ENCODE measurements at places on chromosomes 2 and 18. TPM values are rescaled to one million over a fixed set of nuclear protein-coding genes. Genes with fewer than 3 reads are reported as not detected.

SERPINB13 gene
- not detected for total RNA-seq

ABCA12 gene
- total RNA-seq = 0.02 TPM

PLEKHH2 gene
- total RNA-seq = 2.1 TPM

GRCh38 chr2:17506736-17507616, 11.3 kb downstream of the RAD51AP2 start:
- peak; percentile 44 for DNase-seq
- H3K27ac ChIP-seq = peak overlapping the region; percentile 64
- H3K4me1 ChIP-seq = no peaks in the 10 kb centered on the region
- H3K36me3 ChIP-seq = no peaks in the 10 kb centered on the region
- no peaks in the 10 kb centered on the region for H3K27me3 ChIP-seq

- H3K4me1 ChIP-seq = no peaks in the 10 kb centered on the region
- H3K4me3 ChIP-seq = no peak overlapping the region
- H3K36me3 ChIP-seq = no peaks in the 10 kb centered on the region
These were observed 304.5 kb downstream of the SLC8A1 start for GRCh38 chr2:40147360-40147759.

GRCh38 chr2:216415541-216415940, 3.3 kb downstream of the SMARCAL1 start:
- no peak overlapping the region for H3K4me3 ChIP-seq
- no peaks in the 10 kb centered on the region for H3K27me3 ChIP-seq
- H3K36me3 ChIP-seq = peaks cover 43% of the 10 kb centered on the region
- DNase-seq = no peak
- peak overlapping the region; percentile 84 for H3K27ac ChIP-seq

GRCh38 chr2:170972296-170973224, 43.5 kb downstream of the GORASP2 start:
- peaks cover 20% of the 10 kb centered on the region for H3K4me1 ChIP-seq
- H3K4me3 ChIP-seq = peak overlapping the region; percentile 56
- no peak for DNase-seq
- peak overlapping the region; percentile 46 for H3K27ac ChIP-seq

GRCh38 chr2:222289278-222290160, 9.3 kb downstream of the PAX3 start:
- H3K36me3 ChIP-seq = no peaks in the 10 kb centered on the region
- H3K4me3 ChIP-seq = no peak overlapping the region
- no peaks in the 10 kb centered on the region for H3K4me1 ChIP-seq
- DNase-seq = no peak
- H3K27me3 ChIP-seq = no peaks in the 10 kb centered on the region
- no peak overlapping the region for H3K27ac ChIP-seq

DNA sequence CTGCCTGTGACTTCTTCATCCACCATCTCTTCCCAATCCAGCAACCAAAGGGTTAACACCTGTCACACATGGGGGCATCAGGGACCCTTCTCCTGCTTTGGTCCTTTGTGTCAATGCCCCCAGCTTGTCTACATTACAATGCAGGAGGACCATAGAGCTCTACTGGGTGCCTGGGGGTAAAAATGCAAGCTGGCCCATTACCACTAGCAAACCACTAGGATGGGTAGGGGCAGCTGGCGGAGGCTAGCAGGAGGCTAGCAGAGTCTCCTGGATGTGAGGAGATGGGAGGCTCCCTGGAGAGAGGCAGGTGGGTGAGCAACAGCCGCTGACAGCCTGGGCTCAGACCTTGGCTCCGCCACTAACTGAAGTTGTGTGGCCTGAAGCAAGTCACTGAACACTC, 153.4 kb upstream of the SKOR2 start:
- H3K36me3 ChIP-seq = no peaks in the 10 kb centered on the region
- DNase-seq = no peak
- H3K27ac ChIP-seq = no peak overlapping the region
- no peaks in the 10 kb centered on the region for H3K27me3 ChIP-seq
- H3K4me3 ChIP-seq = no peak overlapping the region

Measured in K562 (cell line).